ENCODE measurements at places on chromosomes 12 and 14.

- DNase-seq = no peak
Measured at GRCh38 chr14:97723819-97724218, 926.6 kb downstream of the VRK1 start.

DNA sequence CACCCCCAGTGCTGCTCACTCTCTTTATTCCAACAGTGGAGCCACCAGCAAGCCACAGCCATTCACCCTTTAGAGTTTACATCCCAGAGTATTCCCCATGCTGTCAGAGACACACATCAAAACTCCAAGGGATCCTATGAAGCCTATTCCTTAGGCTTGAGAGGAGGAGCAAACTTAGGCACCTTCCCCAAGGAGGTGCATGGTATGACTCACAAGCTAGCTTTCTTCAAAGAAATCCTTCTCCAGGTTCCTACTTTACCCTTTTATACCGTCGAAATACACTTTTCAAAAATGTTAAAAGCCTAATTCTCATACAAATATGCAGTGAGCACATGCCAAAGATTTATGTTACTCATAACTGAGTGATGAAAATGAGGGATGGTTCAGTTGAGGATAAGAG lies 175.4 kb downstream of the ETNK1 start:
- DNase-seq = no peak

GRCh38 chr14:89870316-89870715 lies 84.2 kb downstream of the EFCAB11 start:
- DNase-seq = no peak

DNA sequence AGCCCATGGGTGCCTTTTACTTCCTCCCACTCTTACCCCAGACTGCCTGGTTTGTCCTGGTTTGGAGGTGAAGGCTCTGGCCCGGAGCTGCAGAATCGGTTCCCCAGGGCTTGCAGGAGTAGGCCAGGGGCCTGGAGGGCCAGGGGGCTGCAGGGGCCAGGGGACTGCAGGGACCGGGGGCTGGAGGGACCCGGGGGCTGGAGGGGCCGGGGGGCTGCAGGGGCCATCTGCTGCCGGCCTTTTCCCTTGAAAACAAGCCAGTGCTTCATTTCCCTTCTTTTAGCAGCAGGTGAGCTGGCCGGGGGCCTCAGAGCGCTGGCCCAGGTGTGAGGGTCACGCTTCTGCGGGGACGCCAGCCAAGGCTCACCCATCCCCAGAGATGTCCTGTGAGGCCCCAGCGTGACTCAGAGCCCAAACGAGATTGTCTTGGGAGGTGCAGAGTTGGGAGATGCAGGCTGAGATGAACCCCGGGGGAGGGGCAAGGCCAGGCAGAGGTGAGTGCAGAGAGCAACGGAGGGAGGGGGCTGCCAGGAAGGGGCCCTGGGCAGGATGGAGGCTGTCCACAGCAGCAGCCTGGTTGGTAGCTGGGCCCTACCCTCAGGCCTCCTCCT lies 154.9 kb downstream of the KIF26A start:
- DNase-seq = no peak

Data from small intestine (tissue), 16 donors.